NCI-H2081 (cell line): ENCODE measurements at places on chromosomes 2 and 18.

- DNase-seq: no peak
These were observed 62.2 kb downstream of the OSBPL6 start for GRCh38 chr2:178256382-178257042.

DNA sequence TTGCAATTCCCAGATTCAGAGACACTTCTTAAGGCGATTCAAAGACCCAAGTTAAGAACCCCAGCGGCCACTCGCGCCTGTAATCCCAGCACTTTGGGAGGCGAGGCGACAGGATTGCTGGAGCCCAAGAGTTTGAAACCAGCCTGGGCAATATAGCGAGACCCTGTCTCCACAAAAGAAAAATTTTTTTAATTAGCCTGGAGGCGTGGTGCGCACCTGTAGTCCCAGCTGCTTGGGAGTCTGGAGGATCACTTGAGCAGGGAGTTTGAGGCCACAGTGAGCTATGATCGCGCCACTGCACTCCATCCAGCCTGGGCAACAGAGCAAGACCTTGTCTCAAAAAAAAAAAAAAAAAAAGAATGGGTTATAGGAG lies 585 bp upstream of the ANAPC1 start:
- DNase-seq: peak; percentile 42

GRCh38 chr2:213166109-213166508 lies 14.7 kb upstream of the IKZF2 start:
- DNase-seq: no peak

GRCh38 chr18:31667185-31667584 lies 17.2 kb downstream of the B4GALT6 start:
- no peak for DNase-seq

GRCh38 chr2:10001586-10001985 lies 41.8 kb upstream of the KLF11 start:
- no peak for DNase-seq
